Left lung (tissue), 14 donors: ENCODE measurements at places on chromosomes 6 and 20. TPM values are rescaled to one million over a fixed set of nuclear protein-coding genes. Genes with fewer than 3 reads are reported as not detected.

Gene PROKR2
- polyA plus RNA-seq: not detected

Gene PAX1
- not detected for polyA plus RNA-seq

DNA sequence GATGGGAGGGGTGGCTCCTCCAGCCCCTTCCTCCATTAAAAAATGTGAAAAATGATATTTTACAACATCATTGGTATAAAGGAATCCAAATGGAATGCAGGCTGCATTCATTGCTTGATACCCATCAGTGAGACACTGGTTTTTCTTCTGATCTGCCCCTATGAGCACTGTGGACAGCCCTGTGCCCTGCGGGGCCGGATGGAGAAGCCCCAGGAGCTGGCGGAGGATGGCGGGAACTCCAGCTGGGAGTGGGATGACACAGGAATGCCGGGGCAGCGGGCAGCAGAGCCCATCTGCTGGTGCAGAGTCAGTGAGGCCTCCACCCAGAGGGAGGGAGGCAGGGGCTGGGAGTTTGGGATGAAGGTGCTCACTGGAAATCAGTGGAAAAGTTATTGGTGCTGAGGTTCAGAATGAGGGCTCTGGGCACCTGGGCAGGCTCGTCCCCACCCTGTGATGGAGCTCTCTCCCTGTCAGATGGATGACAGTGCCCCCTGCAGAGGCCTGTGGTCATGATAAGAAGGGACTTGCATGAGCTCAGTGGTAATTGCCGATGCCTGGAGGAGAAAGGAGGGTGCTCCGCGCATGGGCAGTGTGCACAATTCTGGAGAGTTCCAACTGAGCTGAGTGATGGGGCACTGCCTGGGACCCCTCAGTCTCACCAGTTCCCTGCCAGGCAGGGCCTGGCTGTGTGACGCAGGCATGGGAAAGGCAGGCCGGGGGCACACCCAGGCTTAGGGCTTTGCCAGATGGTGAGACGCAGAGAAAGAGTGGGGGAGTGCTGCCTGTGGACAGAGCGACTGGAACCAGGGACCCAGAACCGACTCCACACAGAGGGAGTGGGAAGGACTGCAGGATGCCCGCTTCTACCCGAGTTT lies 23.2 kb downstream of the CTCFL start:
- DNase-seq: no peak

DNA sequence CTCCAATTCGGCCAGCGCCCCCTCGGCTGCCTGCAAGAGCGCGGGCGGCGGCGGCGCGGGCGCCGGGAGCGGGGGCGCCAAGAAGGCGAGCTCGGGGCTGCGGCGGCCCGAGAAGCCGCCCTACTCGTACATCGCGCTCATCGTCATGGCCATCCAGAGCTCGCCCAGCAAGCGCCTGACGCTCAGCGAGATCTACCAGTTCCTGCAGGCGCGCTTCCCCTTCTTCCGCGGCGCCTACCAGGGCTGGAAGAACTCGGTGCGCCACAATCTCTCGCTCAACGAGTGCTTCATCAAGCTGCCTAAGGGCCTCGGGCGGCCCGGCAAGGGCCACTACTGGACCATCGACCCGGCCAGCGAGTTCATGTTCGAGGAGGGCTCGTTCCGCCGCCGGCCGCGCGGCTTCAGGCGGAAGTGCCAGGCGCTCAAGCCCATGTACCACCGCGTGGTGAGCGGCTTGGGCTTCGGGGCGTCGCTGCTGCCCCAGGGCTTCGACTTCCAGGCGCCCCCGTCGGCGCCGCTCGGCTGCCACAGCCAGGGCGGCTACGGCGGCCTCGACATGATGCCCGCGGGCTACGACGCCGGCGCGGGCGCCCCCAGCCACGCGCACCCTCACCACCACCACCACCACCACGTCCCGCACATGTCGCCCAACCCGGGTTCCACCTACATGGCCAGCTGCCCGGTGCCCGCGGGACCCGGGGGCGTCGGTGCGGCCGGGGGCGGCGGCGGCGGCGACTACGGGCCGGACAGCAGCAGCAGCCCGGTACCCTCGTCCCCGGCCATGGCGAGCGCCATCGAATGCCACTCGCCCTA lies 963 bp downstream of the FOXF2 start:
- no peak for DNase-seq
